Inflammatory macrophage treated with lipopolysaccharide for 4 hours (primary cell): ENCODE measurements at places on chromosomes 5 and 9.

- no peak for DNase-seq
Measured at GRCh38 chr5:82164176-82164976, 113.8 kb downstream of the RPS23 start.

- no peak for DNase-seq
Measured at GRCh38 chr5:553874-554273, 29.6 kb upstream of the SLC9A3 start.

DNA sequence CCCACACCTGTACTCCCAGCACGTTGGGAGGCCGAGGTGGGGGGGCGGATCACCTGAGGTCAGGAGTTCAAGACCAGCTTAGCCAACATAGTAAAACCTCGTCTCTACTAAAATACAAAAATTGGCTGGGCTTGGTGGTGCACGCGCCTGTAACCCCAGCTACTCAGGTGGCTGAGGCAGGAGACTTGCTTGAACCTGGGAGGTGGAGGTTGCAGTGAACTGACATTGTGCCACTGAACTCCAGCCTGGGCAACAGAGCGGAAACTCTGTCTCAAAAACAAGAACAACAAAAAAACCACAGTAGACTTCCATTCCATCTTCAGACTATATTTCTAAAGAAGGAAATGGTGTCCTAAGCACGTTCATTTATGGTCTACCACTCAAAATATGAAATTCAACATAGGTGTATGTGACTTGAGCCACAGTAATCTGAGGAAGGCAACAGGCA lies 14.2 kb upstream of the SERINC5 start:
- no peak for DNase-seq

- DNase-seq = no peak
Measured at GRCh38 chr5:135160036-135160675, 126.1 kb upstream of the PITX1 start.
